ENCODE measurements at places on chromosomes 11 and 22. TPM values are rescaled to one million over a fixed set of nuclear protein-coding genes. Genes with fewer than 3 reads are reported as not detected.

GRCh38 chr11:96235751-96236150 lies 107.2 kb downstream of the MAML2 start:
- DNase-seq, result no peak

- DNase-seq, result no peak
Measured at GRCh38 chr22:44351685-44352377, 39.1 kb upstream of the SHISAL1 start.

GRCh38 chr11:70584498-70585235 lies 186.3 kb downstream of the CTTN start:
- no peak for DNase-seq

- DNase-seq, result peak; percentile 71
Measured at GRCh38 chr11:61967924-61968757, 707 bp upstream of the FTH1 start.

SCUBE2 gene
- 29.2 TPM for total RNA-seq

DNA sequence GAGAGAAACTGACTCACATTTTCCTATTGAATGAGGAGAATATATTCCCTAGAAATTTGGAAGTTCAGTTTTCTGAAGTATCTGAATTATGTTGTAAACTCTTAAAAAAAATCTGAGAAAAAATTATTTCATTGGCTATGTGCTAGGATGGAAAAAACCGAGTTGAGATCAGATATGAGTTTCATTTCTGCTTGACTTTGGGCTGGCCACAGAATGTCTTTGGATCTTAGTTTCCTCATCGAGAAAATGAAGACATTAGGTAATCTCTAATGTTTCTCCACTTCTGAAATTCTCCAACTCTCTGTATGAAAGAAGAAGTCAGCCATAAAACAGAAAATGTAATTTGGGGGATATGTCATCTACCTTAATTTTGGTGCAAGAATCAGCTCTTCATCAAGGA lies 28.8 kb downstream of the SLN start:
- no peak for DNase-seq

GRCh38 chr22:42833104-42833503 lies 24.0 kb downstream of the ARFGAP3 start:
- no peak for DNase-seq

Data from mesenteric fat pad (tissue), 1 donor.